ENCODE measurements at places on chromosomes 5 and 9.

- DNase-seq: no peak
Observed at GRCh38 chr9:34869390-34869789, 88.7 kb upstream of the PHF24 start.

GRCh38 chr5:17455942-17456341 lies 42.1 kb upstream of the TAF11L2 start:
- no peak for DNase-seq

GRCh38 chr9:89137542-89138462 lies 40.8 kb downstream of the SHC3 start:
- no peak for DNase-seq

GRCh38 chr9:93646640-93647178 lies 70.3 kb downstream of the PHF2 start:
- DNase-seq: no peak

- DNase-seq: no peak
Observed at GRCh38 chr9:19781240-19781639, 7.6 kb downstream of the SLC24A2 start.

DNA sequence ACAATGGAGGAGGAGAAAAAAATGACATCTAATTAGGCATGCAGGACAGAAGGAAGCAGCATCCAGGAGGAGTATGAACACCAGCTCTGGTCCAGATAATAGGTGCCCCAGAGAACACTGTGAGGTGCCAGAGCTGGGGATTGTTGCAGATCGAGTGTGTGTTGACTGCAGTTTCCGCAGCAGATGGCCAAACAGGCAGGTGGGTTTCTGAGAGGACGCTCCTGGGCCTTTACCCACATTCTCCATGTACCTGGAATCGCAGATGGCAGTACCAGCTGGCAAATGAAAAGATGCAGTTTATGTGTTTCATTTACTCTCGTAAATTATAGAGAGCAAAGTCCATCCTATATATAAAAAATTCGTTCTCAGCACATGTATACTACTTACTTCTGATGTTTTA lies 182.2 kb upstream of the ISL1 start:
- no peak for DNase-seq

DNA sequence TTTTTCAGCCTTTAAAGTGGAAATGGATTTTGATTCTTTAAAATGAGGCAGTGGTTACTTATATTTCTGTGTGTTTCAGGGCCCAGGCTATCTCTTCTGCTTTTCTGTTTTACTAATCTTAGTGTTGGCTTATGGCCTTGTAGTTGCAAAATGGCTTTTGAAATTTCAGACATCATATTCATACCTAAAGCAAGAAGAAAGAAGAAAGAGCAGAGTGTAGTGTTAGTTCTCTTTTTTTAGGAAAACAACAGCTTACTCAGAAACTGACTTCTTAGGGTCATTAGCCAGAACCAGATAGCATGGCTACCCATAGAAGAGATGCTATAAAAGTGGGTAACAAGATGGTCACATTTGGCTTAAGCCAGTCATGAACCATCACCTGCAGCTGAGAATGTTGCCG lies 20.9 kb downstream of the ZBED3 start:
- DNase-seq: no peak

GRCh38 chr5:146111409-146111808 lies 6.0 kb upstream of the PLAC8L1 start:
- no peak for DNase-seq

DNA sequence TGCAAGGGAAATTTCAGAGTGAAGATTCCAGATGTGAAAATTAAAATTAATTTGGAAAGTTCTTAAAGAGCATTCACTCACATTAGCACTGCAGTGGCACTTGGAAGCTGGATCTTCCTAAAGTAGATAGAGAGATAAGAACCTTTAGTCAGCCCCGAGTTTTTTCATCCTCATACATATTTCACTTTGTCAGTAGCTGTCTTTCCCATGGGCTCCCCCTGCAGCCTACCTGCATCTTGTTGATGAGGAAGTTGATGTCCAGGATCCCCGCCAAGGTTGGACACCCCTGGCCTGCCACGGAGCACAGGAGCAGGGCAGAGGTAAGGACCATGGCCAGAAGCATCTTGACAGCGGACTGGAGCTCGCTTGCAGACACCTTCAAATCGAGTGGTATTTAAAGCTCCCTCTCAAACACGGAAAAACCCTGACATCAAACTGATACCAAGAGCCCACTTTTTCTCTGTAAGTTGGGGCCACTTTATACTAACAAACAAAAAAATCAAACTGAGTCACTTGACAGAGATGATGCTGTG lies at the start of gene IL9:
TSS of gene IL9 (minus strand) at position 368 of the 533 bp plus-strand sequence. CDS start at position 343, 25 bp downstream.
- DNase-seq: no peak

- DNase-seq: no peak
Observed at GRCh38 chr5:179307931-179308471, 37.3 kb downstream of the ADAMTS2 start.

- DNase-seq: no peak
Observed at GRCh38 chr9:14895806-14896205, 14.4 kb downstream of the FREM1 start.

- no peak for DNase-seq
Observed at GRCh38 chr9:97562542-97562941, 61.1 kb downstream of the TMOD1 start.

GRCh38 chr9:126695701-126696400 lies 82.1 kb downstream of the LMX1B start:
- DNase-seq: no peak

- no peak for DNase-seq
Observed at GRCh38 chr5:73030531-73030930, 74.7 kb downstream of the FCHO2 start.

GRCh38 chr5:24364711-24365110 lies 280.1 kb downstream of the CDH10 start:
- no peak for DNase-seq

DNA sequence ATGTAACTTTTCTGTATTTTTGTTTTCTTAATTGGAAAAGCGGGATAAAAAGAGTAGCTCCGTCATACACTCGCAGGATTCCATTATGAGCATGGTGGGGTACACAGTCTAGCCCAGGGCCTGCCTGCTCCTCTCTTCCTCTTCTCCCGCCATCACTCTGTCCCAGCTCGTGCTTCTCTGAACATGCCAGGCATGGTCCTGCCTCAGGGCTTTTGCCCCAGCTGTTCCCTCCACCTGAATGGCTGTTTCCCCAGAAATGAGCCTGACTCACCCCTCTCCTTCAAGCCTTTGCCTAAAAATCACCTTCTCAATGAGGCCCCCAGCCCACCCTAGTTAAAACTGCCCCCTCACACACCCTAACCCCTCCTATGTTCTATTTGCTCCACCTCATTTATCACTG lies 4.5 kb downstream of the CORO2A start:
- no peak for DNase-seq

DNA sequence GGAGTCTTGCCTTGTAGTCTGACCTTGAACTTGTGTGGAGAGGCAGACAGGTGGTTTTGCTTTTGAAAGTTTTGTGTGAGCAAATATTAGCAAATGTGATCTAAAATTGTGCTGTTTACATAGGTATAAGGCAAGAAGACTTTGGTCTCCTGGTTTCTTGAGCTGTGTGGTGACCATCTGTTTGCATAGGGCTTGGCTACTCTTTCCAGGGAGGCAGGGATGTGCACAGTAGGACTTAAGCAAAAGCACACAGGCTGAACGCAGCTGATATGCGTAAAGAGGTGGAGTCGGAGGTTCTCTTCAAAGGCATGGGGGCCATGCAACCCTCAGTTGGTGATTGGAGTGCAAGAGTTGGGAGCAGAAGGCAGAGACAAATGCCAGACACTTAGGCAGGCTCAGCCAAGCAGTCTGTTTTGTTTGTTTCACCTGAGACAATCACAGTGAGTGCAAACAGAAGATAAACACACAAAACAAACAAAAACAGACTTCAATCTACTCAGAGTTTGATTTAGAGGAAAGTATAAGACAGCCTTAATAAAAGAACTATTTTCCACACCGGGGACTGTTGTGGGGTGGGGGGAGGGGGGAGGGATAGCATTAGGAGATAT lies 744.2 kb downstream of the MTRR start:
- DNase-seq: no peak

DNA sequence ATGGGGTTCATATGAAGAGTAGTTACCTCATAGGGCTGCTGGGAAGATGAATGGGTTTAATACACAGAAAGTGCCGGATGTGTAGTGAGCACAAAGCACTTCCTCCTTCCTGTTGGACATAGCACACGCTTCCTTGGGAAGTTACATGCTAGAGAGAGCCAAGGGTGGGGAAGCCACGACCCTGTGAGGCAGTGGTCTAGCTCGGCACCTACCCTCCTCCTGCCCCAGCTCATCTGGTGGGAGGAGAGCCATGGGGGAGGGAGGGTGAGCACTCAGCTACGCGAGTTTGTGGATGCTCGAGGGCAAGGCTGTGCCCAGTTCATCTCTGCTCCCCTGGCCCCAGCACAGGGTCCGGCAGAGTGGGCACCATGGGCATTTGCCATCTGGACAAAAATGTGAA lies 43.6 kb upstream of the NEK6 start:
- no peak for DNase-seq

GRCh38 chr5:72474046-72474500 lies 33.1 kb downstream of the ZNF366 start:
- DNase-seq: no peak

DNA sequence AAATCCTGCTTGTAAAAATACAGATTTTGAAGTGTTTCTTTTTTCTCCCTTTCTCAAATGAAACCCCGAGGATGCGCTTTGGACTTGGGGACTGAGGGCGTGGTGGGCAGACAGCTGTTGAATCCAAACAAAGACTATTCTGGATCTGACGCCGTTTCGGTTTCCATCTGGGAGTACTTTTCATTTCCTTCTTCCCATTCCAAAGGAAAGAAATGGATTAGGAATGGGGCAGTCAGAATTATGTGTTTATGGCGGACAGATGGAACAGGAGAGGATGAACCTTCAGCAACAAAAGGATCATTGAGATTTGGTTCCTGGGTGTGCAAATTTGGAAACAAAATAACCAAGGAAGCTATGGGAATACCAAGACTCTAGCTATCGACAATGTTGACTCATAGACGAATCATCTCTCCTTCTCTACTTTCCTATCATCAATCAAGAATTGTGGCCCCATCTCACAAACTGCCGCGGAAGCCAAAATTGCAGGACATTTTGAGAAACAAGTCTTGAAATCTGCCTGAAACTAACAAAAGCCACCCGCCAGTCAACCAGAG lies 300.6 kb downstream of the PARP8 start:
- no peak for DNase-seq

- DNase-seq: no peak
Observed at GRCh38 chr9:77764894-77765780, 117.0 kb upstream of the GNA14 start.

DNA sequence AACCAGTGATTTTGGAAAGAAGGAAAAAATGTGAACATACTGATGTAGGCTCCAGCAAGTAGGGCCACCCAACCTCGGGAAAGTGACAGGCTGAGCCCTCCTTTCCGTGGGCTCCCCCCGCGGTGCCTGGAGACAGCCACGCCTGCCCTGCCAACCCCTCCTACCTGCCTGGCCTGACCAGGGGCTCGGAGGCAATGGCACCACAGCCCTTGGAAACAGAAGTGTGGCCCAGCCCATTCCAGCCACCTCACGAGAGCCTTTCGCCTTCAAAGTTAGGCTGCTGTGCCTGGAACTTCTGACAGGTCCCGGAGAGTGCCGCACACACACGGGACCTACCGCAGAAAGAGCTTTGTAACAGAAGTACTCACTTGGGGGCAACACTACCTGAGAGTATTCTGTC lies 49.5 kb upstream of the LRRC14B start:
- DNase-seq: no peak

- DNase-seq: no peak
Observed at GRCh38 chr9:78023003-78023741, 8.4 kb downstream of the GNAQ start.

DNA sequence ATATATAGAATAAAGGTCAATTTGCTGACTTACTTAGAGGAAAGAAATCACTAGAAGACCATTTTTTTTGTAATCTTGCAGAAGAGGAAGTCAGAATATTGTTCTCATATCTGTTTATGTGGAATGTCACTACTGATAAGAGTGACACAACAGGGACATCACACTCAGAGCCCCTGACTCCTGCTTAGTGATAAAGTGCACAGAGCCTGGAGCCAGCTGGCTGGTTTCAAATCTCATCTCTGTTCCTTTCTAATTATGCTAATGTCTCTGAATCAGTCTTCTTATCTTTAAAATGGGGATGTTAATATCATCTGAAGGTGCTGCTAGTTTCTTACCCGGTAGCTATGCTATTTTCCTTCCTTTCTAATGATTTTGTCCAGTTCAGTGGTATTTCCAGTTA lies 58.6 kb upstream of the LIFR start:
- DNase-seq: no peak

DNA sequence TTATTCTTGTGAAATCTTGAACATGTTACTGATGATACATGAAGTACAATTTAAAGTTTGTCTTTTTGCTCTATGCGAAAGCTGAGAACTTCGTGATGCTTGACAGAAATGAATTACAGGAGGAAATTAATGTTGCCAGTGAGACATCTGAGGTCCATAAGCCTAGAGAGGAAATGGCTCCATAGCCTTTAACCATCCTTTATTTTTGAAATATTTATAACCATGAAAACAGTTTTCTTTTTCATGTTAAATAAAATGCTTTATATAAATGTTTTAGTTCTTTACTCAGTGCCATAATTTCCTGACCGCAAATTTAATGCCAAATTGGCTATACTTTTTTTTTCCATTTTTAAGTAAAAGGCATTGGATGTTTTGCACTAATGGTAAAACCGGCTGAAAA lies 29.1 kb downstream of the F2RL2 start:
- DNase-seq: no peak

DNA sequence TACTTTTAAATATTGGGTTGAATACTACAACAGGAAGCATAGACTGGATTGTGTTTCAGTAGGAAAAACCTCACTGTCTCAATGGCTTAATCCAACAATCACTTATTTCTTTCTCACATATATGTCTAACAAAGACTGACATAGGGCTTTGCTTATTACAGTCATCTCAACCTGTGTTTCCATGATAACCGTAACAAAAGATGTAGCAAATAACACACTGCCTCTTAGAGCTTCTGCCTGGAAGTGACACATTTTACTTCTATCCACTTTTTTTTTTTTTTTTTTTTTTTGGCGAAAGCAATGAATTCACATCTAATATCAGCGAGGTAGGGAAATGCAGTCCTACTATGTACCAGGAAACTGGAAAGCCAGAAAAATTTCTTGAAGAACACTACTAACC lies 204.9 kb upstream of the CDKN2B start:
- no peak for DNase-seq

DNA sequence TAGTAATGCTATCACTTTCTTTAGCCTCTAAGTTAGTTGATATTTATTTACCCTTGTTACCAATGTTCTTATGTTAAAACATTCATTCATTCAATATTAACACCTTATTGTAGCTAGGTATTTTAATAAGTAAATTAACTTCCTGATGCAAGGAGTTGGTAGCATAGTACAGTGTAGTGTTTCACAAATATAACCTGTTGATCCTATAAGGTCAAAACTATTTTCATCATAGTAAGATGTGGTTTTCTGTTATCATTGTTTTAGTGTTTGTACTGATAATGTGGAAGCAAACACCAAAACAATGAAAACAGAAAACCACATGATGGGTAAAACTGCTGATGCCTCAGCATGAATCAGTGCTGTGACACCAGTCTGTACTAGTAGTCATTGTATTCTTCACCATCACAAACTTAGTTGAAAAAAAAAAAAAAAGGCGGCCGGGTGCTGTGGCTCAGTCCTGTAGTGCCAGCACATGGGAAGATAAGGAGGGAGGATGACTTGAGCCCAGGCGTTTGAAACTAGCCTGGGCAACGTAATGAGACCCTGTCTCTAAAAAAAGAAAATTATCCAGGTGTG lies 36.5 kb downstream of the ZCCHC7 start:
- DNase-seq: no peak

GRCh38 chr9:114496011-114496410 lies 9.3 kb downstream of the WHRN start:
- no peak for DNase-seq
